ENCODE measurements at places on chromosomes 2 and 18.

GRCh38 chr18:2847317-2848246 lies 776 bp downstream of the EMILIN2 start:
- no peak for DNase-seq

DNA sequence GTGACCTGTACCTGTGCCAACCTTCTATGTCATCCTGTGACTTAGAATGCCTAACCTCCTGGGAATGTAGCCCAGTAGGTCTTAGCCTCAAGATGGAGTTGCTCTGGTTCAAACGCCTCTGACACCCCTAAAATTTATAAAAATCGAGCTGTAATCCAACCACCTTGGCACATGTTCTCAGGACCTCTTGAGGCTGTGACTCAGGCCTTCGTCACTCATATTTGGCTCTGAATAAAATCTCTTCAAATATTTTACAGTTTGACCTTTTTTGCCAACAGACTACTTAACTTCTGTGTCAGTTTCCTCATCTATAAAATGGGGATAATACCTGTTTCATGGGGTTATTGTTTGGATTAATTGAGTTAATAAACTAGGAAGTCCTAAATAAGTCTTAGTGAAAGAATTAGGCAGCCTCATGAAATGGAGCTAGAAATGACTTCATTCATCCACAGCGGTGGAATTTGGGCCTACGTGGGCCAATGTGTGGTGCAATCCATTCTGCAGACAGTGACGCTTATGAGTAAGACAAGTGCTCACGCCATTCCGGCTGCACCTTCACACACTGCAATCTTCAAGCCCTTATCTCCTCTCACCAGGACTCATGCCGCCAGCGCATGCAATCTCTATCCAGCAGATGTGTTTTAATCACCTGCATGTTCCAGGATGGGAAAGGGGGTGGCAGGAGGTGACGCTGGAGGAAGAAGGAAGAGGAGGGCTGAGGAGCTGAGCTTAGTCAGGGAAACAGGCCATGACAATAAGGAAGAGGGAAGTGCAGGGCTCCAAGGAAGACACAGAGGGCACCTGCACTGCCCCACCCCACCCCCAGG lies 2.0 kb upstream of the UBE2F start:
- DNase-seq = no peak

GRCh38 chr2:190340369-190340768 lies 3.0 kb upstream of the INPP1 start:
- no peak for DNase-seq

GRCh38 chr18:46158499-46158898 lies 54.3 kb downstream of the HAUS1 start:
- no peak for DNase-seq

DNA sequence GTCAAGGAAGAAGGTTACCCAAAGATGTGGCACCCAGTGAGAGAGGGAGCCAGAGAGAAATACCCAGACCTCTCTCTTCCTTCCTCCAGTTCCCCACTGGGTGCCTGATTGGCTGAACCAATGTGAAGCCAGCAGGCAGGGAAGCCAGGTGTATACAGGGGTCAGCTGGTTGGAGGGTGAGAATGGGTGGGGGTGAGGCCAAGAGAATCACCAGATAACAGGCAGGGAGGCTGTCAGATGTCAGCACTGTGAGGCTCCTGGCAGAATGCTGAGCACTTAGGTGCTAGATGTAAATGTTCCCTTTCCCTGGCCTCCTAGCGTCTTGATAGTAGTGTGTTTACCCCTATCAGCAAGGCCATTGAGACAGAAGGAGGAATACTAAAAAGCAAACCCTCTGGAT lies 104.0 kb upstream of the MGAT5 start:
- no peak for DNase-seq

DNA sequence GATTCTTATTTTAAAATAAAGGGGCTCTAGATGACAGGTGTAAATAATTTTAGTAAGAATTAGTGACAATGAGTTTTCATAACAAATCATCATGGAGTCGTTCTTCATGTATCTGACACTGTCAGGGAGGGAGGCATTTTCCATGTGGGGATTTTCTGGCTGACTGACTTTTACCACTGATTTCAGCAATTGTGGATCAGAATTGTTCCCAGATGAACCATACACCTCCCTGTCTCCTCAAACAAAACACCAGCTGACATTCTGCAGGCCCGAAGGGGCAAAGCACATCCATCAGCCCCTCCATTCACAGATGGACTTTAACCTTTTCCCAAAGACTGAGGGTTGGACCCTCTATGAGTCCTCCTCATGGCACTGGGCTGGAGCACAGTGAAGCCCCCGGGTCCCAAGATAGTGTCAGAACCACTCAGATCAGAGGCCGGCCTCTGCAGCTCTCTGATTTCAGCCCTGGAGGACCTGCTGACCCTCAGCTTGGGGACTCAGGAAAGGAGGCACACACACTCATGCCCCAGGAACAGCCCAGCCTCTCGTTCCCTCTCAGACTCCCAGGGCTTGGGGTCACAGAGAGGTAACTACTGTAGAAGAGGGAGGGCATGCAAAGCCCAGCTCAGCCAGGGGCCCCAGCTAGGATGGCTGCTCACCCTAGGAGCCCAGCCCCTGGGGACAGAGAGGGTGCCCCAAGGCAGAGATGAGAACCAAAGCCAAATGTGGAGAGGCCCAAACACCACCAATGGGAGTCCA lies 43.2 kb upstream of the LOXHD1 start:
- no peak for DNase-seq

DNA sequence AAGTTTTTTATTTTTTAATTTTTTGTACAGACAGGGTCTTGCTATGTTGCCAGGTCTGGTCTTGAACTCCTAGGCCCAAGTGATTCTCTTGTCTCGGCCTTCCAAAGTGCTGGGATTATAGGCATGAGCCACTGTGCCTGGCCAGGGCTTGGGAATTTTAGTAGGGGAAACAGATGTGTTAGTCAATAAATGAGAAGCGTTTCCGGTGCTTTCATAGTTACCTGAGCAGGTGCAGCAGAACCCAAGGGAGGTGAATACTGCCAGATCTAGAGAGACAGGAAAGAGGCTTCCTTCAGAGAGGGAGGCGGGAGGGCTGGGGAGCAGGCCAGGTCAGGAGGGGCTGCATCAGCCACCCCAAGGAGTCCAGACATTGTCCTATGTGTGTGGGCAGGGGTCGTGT lies 30.5 kb upstream of the IMPA2 start:
- no peak for DNase-seq

DNA sequence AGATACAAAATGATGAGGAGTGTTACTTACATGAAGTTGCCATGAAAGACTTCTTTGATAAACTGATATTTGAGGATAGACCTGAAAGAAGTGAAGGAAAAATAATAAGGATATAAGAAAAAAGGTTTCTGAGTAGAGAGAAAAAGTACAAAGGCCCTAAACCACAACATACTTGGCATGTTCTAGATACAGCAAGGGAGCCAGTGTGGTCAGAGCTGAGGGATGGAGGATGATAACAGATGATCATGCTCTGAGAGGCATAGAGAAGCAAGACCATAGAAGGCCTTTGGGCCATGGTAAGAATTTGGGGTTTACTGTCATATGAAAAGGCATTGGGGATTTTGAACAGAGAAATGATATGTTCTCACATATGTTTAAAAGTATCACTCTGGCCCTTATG lies 424.1 kb upstream of the CHST9 start:
- no peak for DNase-seq

GRCh38 chr2:46462936-46463335 lies 16.4 kb upstream of the TMEM247 start:
- no peak for DNase-seq

DNA sequence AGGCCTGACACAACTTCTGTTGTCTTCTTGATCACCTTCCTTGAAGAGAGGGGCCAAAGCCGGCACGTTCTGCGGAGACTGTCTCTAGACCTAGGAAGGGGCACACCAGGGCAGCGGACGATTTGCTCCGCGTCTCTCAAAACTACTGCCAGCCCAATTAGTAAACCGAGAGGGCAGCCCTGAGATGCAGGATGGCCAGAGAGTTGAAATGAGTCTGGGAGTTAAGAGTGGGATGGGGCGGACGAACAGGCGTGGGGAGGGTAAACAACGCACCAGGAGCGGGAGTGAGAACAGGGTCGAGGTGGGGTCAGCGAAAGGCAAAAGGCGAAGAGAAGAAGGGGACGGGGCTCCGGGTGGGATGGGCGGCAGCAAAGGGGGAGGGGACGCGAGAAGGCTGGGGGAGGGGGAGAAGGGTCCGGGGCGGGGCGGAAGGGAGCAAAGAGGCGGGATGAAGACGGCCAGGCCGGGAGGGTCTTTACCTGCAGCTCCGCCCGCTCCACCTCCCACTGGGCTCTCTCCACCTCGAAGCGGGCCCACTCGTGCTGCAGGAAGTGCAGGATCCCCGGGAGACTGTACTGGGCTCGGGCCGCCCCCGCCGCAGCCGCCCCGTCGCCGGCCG lies 476 bp downstream of the STRN start:
- no peak for DNase-seq

DNA sequence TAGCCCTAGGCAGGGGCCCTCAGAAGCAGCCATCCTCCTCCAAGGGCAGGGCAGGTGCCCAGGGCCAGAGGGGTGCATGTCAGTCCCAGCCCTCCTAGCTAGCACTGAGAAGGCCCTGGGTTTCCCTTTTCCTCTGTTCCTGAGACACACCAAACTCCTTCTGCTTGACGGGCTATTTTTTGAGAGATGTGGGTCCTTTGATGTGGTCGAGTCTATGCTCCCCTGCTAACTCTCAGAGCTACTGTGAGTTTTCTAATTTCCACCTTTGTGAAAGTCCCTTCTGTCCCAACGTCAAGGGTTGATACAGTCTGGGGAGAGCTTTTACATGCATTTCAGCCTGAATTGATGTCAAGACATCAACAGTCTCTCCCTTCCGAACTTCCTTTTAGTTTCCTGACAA lies 51.4 kb downstream of the TRPM8 start:
- DNase-seq = no peak

DNA sequence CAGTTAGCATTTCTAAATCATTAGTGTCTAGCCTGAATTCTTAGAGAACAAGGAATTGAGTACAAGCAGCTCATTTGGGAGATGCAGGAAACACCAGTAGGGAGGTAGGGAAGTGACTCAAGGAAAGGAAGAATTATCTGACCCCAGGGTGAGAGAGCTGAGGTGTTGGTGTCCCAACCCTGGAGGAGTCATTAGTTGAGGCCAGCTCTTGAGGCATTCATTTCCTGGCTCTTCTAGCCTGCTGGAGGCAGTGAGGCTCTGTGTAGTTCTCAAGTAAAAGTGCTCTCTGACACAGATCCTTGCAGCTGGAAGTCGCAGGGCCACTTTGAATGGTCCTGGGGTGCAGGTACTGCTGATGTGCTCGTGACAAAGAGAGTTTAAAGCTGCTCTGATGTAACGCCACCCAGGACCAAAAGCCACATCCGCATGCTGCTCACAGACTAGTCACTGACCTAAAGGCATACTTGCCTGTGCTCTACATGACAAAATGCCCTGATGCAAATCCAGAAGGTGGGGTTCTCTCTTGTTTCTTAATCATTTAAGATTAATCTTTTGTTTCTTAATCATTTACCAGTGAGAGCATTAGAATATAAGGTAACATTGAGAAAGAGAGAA lies 299.5 kb upstream of the LYPD1 start:
- DNase-seq = no peak

DNA sequence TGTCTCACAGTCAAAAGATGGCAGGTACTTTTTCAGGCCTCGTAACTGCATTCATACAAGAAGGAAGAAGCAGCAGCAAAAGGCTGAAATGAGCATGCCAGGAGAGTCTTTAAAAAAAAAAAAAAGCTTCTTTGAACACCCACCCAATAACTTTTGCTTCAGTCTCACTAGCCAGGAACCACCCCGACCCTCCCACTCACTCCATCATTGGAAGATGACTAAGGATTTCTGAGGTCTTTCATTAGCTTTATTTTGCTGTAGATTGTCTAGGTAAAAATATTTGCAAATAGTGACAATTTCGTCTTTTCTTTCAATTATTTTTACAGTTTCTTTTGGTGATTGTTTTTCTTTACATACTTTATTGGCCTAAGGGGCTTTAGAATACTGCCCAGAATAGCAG lies 37.9 kb downstream of the RBBP8 start:
- no peak for DNase-seq

GRCh38 chr2:191153716-191154115 lies 2.9 kb upstream of the STAT4 start:
- DNase-seq = no peak

DNA sequence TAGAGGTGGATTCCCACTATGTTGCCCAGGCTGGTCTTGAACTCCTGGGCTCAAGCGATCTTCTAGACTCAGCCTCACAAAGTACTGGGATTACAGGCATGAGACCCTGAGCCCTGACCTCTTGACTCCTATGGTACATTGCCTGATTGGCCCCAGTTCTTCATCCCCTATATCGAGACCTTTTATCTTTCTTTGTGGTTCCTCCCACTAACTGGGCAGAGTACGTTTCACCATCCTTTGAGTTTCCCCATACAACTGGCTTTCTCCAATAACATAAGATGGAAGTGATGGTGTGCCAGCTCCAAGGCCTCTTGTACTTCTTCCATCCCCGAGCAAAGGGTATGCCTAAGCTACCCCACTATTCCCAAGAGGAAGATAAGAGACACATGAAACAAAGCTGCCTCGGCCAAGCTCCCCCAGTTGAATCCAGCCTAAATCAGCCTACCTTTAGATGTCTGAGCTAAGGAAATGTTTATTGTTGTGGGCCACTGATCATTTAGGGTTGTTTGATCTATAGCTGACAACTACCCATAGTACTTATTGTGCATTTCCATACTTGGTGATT lies 8.3 kb upstream of the TMEM247 start:
- no peak for DNase-seq

GRCh38 chr18:48871391-48872166 lies 79.2 kb downstream of the SMAD7 start:
- DNase-seq = no peak

GRCh38 chr2:12488352-12489318 lies 228.1 kb upstream of the TRIB2 start:
- DNase-seq = no peak

DNA sequence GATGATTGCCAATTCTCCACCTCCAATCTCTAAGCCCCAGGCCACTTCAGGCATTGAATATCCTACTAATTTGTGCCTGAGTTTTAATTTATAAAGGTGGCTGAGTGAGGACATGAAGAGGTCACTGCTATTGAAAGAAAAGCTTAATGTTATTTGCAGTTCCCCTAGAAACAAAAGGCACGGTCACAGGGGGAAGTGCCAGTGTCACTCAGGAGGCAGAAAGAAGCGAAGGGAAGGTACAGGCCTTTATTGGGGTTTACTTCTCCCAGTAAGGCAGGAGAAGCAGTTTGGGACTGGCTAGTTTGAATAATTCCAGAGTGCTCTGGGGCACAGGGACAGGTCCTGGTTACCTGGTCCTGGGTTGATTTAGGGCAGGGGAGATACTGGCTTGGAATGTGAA lies 1.7 kb upstream of the ABHD1 start:
- peak; percentile 9 for DNase-seq

GRCh38 chr2:42068571-42069178 lies 20.9 kb downstream of the PKDCC start:
- DNase-seq = no peak

DNA sequence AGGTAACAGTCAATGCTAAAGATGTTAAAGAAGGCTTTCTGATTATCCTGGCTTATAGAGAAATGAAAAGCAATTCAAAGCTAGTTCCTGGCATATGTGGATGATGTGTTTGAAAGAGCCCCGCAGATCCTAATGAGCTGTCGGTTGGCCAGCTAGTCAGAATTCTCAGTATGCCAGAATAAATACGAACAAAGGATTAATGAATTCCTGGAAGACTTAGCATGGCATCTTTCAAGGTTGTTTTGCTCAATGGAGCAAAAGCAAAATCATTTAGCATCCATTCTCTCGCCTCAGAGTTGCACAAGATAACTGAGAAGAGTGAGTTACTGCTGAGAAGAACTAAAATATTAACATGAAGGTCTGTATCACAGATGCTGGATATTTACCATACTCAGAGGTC lies 307.6 kb downstream of the RIT2 start:
- DNase-seq = no peak
